ENCODE measurements at places on chromosomes 12 and 14.

- DNase-seq: no peak
Observed at GRCh38 chr12:94225506-94225905, 77.1 kb downstream of the PLXNC1 start.

GRCh38 chr12:72207079-72207478, 65.1 kb upstream of the TRHDE start:
- no peak for DNase-seq

GRCh38 chr12:89259821-89260220, 92.5 kb downstream of the DUSP6 start:
- peak; percentile 14 for DNase-seq

- DNase-seq: no peak
Observed at GRCh38 chr12:84877340-84877739, 35.3 kb downstream of the SLC6A15 start.

- DNase-seq: no peak
Observed at GRCh38 chr12:23133471-23133870, 508.5 kb downstream of the ETNK1 start.

GRCh38 chr14:97543221-97543620, 746.0 kb downstream of the VRK1 start:
- no peak for DNase-seq

- DNase-seq: peak; percentile 93
Observed at GRCh38 chr14:73752297-73752992, 38.3 kb upstream of the PNMA1 start.

DNA sequence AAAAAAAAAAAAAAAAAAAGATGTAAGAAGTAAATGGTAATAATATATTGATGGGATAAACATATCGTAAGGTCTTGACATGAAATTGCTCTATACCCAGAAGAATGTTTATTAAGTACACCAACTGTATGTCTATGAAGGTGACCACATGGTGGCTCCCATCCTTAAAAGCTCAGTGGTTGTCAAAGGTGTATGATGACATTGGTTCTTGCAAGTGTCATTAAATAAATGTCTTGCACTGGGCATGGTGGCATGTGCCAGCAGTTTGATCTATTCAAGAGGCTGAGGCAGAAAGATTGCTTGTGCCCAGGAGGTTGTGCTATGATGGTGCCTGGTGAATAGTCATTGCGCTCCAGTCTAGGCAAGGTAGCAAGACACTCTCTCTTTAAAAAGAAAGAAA, 10.4 kb downstream of the CCT2 start:
- no peak for DNase-seq

Data from EH (cell line).